Activated gamma-delta T cell treated with Interleukin-2 at 50 U/mL for 16 hours (primary cell): ENCODE measurements at places on chromosomes 2 and 18.

DNA sequence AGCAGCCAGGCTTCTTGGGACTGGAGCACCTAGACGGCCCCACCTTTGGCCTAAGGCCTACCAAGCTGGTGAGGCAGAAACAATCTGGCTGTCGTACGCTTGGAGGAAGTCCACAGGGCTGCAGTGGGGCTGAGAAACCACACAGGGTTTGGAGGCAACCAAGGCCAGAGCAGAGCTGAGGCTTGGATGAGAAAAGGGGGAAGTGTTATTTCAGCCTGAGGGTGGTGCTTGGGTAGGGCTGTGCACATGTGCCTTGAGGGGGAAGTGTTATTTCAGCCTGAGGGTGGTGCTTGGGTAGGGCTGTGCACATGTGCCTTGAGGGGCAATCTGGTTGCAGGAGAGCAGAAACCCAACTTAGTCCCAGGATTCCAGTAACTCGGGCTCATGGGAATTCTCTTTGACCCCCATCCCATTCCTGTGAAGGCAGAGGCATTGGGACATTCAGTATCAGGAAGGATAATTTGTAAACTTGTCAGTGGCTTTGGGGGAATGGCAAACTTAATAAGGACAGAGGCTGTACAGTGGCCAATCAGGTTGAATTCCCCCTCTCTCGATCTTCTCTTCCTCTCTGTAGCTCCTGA is 971 bp upstream of the FBXO41 start:
- DNase-seq = no peak

DNA sequence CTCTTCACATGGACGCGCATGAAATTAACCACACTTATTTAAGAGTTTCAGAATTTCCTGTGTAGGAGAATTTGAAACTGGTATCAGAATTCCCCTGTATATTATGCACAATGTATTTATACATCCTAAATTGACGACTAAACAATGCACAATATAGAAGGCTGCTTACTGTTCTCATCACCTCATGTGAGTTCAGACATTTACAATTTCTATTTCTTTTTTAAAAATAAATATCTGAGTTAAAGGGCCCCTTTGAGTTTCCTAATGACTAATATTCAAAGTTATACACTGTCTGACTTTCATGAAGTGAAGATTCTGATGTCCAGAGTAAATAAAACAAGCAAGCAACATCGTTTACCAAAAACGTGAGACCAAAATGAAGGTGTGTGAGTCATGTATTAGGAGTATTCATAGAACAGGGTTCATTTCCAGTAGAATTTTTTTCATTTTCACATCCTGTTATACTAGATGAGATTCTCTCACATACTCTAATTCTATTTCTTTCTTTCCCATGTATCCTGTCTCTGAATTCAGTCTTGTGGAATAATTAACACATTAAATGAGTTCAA is 406.2 kb downstream of the NUP35 start:
- DNase-seq = no peak

DNA sequence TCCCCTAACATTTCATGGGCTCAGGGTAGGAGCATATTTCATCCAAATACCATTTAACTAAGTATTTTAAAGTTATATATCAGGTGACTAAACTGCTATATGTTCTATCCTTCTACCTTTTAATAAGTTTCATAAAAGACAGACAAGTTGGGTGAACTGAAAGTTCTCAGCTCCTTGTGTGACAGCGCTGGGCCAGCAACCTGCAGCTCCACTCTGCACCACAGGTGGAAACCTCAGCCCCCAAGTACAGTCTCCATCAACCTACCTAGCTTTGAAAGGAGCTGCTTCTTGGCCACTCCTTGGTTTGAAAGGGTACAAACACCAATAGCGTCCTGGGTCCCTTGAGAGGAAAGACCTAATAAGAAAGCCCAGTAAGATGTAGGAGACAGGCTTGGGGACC is 177.9 kb downstream of the PDE1A start:
- DNase-seq = no peak

GRCh38 chr18:53944721-53945120 is 279.7 kb downstream of the MBD2 start:
- no peak for DNase-seq

DNA sequence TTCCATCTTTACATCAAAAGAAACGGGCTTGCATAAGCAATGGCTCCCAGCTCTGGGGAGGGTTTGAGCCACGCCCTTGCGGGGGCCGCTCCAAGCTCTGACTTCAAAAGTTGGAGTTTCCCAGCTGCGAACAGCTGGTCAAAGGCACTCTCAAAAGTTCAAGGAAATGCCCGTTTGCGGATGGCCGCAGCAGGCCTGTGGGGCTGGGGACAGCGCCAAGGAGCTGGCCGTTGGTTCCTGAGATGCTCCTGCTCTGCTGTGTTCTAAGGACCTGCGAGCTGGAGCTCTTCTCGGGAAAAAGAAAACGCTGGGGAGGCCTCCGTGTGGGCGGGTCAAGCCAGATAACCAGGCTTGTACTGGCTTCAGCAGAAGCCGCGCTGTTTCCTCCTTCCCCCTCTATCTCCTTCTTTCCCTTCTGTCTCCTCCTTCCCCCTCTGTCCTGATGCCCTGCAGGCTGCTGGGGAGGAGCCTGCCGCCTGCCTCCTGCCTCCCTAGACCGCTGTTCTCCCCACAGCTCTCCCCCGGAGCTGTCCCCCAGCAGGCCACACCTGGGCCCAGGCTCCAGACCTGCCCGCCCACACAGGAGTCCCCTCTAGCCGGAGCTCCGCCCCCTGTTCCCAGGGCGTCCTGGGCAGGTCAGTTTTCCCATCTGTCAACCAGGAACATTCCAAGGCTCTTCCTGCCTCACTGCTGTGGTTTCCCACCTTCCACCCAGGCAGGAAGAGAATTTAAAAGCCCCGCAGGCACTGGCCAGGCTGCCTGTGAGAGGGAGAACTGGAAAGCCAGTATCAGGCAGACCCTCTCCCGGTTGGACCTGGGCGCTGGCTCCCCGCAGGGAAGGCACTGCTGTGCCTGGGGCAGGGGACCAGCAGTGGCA is 14.1 kb downstream of the KLF11 start:
- no peak for DNase-seq

GRCh38 chr18:27144672-27145071 is 40.4 kb downstream of the CHST9 start:
- DNase-seq = no peak

DNA sequence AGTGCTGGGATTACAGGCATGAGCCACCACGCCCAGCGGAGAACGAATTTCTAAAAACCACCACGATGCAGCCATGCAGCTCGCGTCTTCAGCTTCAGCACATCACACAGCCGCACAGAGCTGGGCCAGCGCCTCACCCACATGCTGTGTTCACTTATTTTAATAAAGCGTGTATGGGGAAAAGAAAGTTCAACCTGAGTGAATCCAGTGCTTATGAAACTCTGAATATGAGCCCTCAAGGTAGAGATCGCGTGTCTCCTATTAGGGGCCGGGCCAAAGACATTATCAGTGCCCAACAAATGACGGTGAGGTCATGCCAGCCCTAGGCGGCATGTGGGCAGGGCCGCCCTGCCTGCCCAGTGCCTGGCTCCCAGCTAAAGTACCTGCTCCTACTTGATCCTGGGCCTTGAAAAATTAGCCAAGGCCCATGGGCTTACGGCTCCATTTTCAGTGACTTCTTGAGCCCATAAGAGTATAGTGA is 44.3 kb downstream of the SPRED2 start:
- no peak for DNase-seq

DNA sequence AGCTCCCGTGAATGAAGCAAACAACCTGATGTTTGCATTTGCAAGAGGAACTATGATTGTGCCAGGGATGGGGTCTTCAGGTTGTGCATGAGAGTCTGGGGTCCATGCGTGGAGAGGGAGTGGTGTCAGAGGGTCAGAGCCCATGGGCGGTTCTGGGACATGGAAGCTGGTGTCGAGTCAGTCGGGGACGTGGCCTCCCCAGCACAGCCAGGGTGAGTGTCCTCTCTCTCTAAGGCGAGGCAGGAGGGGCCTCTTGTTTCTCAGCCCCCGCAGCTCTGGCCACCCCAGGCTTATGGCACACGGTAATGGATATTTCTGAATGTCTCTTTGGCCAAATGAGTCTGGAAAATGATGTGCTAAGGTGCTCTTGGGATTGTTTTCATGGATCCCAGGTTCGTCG is 118.6 kb downstream of the RTP5 start:
- DNase-seq = no peak

GRCh38 chr2:112584134-112584890 is at the start of gene CHCHD5:
Gene CHCHD5, plus strand, starts transcription at chr2:112584609. Its CDS starts 39 bp downstream, at chr2:112584648.
- DNase-seq = peak; percentile 92

DNA sequence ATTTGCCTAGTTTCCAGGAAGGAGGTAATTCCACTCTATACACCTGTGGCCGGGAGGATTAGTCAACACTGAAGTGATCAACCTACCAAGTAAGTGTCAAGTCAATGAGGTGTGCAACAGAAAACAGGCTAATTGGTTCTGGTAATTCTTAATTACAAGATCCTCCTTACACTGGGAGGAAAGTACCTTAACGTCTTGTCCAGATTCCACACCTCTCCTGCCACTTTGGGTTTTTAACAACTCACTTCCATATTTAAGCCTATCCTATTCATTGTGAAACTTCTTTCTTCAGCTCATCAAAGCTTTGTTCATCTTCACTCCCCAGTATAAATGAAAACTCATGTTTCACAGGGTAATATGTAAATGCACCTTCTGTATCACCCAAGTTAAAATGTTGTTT is 22.0 kb upstream of the MAP4K4 start:
- no peak for DNase-seq

DNA sequence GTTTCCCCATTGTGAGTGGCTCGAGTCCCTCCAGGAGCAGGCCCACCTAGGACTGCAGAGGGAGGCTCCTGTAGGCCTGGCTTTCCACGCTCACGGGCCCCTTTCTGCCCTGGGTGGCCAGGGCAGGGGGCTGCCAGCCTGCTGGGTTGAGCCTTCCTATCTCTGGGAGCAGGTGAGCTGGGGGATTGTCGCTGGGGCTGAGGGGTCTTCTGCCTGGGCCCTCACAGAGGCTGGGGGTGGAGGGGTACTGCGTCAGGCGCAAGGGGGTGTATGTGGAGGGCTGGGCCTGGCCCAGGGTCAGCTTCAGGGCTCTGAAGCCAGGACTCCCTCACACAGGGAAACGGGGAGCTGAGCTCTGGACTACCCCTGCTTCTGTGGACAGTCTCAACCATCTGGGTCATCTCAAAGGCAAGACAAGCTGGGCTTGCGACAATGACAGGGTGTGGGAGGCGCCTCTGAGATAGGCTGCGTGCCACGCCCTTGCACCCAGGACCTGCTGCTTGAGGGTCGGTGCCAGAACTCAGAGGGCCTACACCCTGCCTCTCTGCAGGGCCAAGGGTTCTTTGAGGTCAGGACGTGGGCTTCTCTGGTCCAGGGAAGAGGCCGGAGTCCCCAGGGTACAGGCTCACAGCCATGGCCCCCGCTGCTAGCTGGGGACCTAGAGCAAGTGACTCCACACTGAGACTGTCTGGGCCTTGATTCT is 206.1 kb downstream of the TWIST2 start:
- DNase-seq = no peak
